Stimulated activated CD4-positive, alpha-beta T cell treated with anti-CD3 and anti-CD28 coated beads, TNF-alpha, amount 100 ng/mL, for 1 hour (primary cell): ENCODE measurements at places on chromosomes 1 and 21.

DNA sequence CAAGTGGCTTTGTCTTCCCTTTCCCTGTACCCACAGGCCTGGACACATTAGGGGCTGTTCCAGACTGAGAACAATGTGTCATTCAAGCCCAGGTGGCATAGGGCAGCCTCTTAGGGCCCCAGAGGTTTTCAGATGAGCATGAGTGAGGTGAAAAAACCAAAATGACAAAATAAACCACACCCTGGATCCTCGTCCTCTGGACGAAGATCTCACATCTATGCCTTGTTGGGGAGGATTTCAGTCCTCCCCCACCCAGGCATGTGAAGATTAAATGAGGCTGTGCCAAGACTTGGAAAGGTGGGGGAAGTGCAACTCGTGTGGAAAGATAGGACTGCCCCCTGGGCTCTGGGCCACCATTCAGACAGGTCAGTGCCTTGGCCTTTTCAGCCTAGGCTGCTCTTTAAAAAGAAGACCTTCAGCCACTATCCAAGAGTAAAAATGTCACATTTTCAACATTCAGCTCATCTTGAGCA lies 32.8 kb upstream of the IL19 start:
- DNase-seq, result no peak

DNA sequence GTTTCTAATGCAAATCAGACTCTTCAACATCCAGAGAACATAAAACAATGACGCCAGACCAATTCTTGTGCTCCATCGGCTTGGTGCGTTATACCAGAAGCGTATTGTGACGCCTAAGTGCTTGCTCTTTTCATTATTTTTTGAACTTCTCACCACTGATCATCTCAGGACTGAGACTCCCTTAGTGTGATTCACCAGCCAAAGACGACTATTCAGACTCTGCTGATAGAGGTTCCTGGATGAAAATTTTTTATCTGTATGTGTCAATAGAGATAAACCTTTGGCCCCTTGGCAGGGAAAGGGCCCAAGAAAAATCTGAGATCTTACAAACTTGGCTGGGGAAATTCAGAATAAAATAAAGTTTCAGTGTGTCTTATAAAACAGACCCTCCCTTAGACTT lies 856 bp upstream of the GREM2 start:
- DNase-seq, result no peak

DNA sequence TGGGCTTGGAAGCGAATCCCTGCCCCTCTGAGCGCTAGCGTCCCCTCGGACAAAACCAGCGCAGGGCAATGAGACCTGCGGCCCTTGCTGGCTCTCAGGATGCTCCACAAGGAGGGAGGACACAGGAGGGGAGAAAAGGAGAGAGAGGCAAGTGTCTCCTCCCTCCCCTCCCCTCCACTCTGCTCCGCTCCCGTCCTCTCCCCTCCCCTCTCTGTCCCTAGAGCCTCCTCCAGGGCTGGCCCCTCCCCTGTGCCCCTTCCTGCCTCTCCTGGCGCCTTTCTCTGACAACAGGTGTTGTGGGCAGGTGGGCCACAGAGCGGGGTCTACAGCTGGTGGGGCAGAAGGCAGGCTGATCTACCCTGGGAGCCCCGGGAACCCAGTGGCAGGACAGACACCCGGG lies 35.2 kb downstream of the TP73 start:
- DNase-seq, result no peak

DNA sequence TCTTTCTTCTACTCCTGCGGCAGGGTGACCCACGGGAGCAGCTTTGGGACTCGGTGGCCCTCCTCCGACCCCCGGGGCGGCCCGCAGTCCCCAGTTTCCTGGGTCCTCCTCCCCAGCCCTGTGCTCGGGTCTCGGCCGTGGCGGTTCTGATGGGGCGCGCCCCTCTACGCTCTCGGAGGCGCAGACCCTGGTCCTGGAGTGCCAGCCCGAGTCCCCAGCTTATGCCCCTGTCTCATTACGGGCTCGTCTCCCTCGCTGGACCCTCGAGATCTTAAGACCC lies 430 bp downstream of the BTG2 start:
- no peak for DNase-seq

DNA sequence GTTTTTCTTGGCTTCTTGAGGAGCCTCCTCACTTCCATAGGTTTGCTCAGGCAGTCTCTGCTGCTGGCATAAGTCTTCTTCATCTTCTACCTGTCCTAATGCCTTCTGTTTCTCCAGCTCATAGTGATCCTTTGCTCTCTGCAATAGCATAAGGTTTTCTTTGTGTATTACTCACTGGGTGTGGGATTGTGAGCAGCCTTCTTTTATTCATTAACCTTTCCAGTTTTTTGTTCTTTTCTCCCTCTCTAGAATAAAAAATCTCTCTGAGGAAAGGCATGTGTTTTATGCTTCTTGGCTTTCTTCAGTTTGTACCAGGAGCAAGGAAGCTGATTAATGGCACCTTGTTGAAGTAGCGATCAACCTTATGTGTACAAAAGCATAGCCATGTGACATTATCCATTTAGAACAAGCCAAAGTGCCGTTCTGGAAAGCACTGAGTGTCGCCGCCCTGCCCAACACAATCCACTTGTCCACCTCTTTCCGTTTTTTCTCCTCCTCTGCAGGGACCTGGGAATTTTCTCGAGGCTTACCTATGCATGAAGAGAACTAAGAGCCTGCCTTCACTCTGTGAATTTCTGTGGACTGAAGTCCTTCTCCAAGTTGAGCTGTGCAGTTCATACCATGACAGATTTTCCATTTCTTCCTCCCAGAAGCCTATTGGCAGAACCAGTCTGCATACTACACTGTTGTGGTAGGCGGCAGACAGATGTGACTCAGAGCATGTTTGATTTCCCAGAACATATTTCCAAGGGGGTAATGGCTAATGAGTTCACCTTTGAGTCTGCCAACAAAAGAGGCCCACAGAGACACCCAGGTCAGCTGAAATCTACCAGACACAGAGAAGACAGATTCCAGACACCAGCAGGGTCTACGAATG lies 39.0 kb downstream of the DPT start:
- DNase-seq, result no peak

GRCh38 chr1:20729155-20729931 lies 3.2 kb downstream of the SH2D5 start:
- DNase-seq, result no peak

DNA sequence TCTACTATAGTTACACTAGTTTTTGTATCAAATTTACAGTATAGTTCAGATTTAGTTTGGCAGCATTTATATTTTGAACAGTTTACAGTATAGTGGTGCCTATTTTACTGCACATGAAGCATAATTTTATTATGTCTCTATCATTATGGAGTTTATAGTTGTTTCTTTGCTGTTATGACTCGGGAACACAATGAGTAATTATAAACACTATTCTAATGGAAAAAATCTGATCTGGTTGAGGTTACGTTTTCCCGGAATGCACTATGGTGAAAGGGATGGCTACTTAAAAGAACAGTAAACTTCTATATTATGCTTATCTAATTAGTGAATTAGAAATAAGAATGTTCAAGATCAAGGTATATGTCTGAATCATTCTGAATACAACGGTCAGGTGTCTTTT lies 10.6 kb downstream of the LCA5L start:
- no peak for DNase-seq

GRCh38 chr1:197284966-197285365 lies 16.9 kb downstream of the CRB1 start:
- DNase-seq, result no peak

- DNase-seq, result no peak
These were observed 19.9 kb downstream of the LGR6 start for GRCh38 chr1:202213361-202214088.

DNA sequence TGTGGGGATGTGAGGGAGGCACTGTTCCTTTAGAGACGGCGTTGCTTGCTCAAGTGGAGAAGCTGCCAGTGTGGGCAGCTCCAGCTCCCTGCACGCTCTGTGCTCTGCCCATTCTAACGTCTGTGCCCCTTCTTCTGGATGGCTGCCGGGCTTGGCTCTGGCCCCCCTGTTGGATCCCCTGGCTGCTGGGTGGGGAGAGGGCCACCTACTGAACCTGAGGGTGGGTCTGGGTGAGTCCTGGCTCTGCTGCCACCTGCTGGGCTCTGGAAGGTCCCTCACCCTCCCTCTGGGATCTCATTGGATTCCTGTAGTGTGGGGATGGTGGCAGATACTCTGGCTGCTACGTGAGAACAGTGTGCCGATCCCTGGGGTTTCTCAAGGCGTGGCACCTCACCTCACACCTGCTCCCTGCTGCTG lies 5.0 kb downstream of the PFKL start:
- no peak for DNase-seq

DNA sequence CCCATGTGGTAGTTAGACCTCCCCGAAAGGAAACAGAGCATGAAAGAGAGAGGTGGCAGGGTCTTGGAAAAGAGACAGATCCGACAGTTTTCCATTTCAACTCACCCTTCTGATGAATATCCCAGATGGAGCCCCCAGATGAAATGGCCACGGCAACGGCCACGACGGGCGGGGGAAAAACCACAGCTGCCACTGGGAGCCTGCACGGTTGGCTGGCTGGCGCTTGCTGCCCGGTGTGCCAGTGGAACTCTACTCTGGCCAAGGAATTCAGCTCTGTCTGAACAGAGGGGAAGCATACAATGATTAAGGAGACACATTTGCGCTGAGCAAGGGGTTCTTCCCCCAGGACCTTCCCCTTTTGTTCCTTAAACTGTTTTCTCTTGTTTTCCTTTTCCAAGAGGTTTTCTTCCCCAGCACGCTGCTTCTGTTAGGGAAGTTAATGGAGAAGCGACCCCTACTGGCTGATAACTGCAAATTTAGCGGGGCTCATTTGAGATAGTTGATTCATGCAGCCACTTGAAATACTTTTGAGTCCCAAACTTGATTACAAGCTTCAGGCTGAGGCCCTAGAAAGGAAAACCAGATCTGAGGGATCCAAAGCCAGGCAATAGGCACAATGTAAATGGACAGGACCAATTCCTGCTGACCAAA lies 1122.5 kb downstream of the NCAM2 start:
- DNase-seq, result no peak

- no peak for DNase-seq
These were observed 14.9 kb upstream of the RAB42 start for GRCh38 chr1:28577052-28577678.

- no peak for DNase-seq
These were observed 26.3 kb downstream of the UAP1 start for GRCh38 chr1:162587761-162588260.

GRCh38 chr1:212158912-212159796 lies 123.6 kb downstream of the DTL start:
- no peak for DNase-seq

GRCh38 chr1:232034556-232034955 lies 408.0 kb downstream of the DISC1 start:
- DNase-seq, result no peak

GRCh38 chr1:183090391-183091006 lies 67.3 kb downstream of the LAMC1 start:
- no peak for DNase-seq

DNA sequence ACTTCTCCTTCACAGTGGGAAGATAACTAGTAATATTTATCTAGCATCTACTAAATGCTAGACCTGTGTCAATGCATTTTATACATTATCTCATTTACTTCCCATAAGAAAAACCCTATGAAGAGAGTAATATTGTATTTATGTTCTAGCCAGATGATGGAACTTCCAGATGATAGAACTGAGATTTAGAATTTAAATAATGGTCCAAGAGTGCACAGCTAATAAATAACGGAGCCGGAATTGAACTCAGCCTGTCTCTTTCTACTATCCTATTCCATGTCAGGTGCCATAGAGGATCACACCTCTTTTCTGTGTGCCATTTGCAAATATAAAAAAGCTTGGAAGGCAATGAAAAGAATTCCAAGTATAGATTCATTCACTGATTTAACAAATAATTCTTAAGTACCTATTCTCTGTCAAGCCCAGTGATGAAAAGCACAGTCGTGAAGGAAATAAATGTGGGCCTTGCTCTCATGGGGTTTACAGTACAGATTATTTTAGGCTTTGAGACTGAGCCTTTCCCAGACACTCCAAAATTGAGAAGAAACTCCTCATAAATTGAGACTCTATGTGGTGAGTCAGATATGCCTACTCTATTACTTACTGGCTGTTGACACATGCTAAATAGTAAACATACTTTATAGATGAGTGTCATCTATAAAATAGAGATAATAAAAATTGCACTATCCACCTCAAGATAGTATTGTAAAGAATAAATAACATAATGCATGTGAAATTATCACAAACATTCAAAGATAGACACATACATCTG lies 378.0 kb upstream of the PRMT6 start:
- DNase-seq, result no peak
